ENCODE measurements at places on chromosomes 13 and 19.

DNA sequence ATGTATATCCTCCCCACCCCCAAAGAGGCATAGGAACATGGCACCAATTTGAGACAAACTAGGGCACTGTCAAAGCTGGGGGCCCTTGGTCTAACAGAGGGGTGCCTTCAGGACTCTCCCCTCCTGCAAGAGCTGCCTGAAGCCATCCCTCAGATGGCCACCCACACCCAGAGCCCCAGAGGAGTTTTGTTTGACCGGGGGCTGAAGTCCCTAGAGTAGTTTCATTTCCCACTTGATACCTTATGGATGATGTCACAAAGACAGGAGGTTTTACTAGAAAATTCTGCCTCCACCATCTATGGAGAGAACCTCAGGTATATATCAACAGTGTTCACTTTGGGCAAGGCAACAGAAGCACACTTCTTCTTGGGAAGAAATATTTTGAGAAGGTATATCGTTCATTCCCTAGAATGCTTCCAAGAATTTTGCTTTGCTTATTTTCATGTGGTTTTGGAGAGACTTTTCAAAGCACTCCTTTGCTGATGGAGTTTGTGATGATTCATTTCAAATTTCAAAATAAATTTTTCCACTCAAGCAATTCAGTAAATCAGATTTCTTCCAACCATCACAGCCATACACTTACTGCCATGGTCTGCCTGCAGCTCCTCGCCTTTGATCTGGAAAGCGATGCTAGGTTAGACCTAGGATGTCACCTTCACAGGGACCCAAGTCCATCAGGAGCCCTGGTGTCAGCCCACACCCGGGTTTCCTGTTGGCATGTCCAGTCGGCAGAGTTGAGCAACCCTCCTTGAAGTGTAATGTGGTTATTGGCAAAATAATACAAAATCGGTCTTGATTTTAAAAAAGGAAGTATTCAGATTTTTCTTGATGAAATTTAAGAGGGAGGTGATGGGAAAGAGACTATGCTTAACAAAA, 207.0 kb downstream of the SHISA2 start:
- no peak for DNase-seq

GRCh38 chr13:80862456-80862855, 521.5 kb upstream of the SPRY2 start:
- no peak for DNase-seq

DNA sequence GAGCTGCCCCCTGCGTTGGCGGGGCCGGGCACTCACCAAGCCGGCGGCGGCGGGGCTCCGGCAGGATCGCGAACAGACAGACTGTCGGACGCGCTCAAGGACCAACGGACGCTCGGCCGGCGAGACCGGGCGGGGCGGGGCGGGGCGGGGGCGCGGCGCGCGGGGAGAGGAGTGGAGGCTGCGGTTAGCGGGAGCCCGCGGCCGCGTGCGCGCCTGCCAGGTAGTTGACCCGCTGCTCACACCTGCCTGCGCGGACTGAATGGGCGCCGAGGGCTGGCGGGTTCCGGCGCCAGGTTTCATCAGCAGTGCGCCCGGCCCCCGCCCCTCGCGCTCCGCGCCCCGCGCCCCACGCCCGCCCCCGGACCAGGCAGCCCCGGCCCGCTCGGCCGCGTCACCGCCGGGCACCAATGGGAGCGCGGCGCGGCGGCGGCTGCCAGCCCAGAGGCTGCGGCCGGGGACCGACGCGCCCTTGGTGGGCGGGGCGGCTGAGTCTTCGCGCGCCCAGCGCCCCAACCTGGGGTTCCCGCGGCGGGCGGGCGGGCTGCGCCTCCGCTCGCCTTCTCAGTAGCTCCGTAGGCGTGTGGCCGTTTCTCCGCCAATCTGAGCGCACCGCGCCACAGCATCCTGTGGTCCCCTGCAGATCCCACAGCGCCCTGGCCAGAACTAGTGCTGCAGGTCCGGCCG, at the start of gene SLC7A1:
Gene SLC7A1, minus strand, starts transcription at position 309 of the 684 bp plus-strand sequence. CDS start 59,500 bp downstream, outside the sequence.
- DNase-seq = peak; percentile 90

DNA sequence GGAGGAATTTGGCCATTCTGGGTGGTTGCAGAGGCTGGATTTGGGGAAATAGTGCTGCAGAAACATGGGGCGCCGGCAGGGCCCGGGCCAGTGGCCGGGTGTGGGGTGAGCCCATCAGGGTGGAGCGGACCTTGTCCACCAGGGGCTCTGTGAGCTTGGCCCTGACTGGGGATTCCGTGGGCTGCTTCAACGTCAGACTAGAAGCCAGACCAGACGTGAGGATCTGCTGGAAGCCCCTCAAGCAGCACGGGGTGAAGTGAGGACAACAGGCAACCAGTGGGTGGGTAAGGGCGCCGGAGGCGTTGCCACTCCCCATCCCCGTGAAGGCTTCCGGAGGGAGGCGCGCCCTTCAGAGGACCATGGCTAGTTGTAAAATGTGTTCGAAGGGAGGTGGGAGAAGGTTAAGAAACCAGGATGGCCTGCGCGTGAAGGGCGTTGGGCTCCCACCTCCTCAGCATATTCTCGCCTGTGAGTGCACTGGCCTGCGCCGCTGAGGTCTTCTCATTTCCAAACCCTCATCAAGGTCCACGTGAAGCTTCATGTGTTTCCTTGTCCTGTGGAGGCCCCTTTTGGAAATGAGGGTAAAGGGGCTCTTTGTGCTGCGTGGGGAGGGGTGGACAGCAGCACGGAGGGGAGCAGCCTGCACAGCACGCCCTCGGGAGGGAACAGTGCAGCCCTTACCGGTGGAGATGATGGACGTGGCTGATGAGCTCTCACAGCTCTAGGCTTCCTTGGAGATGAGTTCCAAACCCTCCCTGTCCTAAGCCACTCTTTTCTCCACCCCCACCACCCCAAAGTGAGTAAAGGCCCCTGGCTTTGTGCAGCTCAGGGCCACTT, 8.3 kb downstream of the TEX29 start:
- DNase-seq = no peak

- no peak for DNase-seq
These were observed 628.8 kb downstream of the SLITRK6 start for GRCh38 chr13:85170372-85170771.

DNA sequence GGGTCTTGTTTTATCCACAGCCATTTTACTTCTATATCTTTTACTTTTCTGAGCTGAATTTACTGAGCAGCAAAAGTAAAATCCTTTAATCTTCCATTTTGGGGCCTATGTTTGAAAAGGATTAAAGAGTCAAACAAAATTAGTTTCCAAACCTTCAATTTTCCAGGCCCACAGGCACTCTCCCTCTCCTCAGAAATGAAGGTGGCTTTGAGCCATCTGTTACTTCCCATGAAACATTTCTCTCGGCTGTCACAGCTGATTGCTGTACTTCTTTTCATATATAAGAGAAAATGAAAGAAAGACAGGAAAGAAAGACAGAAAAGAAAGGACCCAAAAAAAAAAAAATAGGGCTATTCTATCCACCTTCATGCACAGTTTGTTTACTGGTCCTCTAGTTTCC, 194.9 kb downstream of the LACC1 start:
- DNase-seq = no peak

DNA sequence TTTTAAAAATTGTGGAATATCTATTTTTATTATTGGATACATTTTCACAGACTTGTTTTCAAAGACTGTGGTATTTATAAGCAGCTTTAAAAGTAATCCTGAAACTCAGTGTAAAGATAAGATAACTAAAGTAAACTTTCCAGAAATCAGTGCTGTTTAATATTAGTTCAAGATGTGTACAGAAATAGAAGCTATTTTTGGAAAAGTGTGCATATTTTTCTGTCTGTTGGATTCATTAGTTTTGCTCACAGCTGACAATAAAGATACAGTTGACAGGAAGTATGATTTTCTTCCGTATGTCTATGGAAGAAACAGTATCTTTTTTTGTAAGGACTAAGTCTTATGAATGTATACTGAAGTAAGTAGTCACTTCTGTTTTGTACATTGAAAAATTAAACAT, 85.9 kb downstream of the GJA3 start:
- no peak for DNase-seq

DNA sequence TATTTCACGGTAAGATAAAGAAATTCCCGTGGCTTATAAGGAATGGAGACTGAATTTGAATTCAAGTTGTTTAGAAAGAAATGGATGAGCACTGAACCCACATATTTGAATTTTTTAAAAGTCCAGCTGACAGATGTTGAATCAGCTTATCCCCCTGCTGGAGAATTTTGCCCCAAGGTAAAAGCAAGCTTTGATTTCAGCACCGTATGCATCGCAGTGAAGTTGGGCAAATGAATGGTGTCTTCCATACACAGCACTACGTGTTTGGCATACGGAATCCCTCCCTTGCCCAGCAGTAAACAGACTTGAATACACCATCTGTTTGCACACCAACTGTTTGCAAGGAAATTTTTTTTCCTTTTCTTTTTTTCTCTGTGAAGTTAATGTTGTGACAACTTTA, 77.5 kb upstream of the PEG3 start:
- no peak for DNase-seq

DNA sequence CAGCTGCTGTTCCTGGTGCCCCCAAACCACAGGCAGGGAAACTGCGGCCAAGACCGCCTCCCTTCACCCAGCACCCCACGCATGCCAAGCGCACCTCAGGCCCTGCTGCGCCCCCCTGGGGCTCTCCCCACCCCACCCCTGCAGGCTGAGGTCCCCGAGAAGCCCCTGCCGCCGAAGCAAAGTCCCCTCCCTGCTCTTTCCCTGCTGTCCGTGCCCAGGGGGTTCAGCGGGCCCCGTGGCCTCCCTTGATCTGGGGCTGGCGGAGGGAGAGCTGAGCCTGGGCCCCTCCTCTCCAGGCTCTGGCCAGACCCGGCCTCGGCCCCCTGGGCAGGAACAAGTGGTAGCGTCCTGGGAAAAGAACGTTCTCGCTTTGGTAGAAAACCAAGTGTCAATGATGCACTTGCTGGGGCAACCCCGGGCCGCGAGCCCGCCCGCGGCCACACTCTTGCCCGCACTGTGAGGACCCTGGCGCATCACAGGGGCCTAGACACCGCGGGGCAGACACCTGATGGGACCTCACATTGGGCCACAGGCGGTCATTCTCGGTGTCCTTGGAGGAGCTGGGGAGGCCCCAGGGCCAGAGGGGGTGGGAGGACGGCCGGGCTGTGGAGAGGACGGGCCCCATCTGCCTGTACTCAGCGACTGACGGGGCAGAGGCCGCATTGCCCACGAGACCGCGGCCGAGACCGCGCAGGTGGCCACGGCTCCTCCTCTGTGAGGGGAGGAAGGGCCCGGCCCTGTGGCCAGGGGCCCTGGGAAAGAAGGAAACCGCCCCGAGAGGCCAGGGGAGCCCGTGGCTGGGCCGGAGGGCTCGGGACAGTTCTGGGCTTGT, 29.0 kb downstream of the GPX4 start:
- no peak for DNase-seq

DNA sequence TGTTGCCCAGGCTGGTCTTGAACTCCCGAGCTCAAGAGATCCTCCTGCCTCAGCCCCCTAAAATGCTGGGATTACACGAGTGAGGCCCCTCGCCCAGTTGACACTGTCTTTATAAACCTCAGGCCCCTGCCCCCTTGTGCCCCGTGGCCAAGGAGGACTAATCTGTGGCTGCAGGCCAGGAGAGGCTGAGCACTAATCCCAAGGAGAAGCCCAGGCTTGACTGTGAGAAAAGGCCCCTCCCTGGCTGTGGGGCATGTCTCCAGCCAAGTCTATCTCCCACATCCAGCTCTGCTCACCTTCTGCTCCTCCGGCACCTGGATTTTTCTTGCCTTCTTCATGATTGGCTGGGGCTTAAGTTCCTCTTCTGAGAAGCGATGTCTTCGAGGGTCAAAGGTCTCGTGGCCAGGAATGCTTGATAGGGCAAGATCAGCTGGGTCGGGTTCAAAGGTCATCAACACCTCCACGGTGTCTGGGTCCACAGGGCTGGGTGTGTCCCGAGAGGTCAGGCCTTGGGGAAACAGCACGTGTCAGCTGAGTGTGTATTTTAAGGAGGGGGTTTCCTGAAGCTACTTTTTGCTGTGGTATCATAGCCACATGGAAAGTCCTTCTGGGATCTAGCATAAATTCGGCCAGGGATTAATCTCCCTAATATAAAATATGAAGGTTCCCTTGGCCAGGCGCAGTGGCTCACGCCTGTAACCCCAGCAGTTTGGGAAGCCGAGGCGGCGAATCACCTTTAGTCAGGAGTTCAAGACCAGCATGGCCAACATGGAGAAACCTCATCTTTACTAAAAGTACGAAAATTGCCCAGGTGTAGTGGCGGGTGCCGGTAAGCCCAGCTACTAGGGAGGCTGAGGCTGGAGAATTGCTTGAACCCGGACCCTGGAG, 3.8 kb downstream of the DBP start:
- DNase-seq = no peak

- DNase-seq = no peak
These were observed 126.6 kb upstream of the UFM1 start for GRCh38 chr13:38223089-38223488.

- no peak for DNase-seq
These were observed 39.2 kb upstream of the FGF14 start for GRCh38 chr13:102441085-102441484.

DNA sequence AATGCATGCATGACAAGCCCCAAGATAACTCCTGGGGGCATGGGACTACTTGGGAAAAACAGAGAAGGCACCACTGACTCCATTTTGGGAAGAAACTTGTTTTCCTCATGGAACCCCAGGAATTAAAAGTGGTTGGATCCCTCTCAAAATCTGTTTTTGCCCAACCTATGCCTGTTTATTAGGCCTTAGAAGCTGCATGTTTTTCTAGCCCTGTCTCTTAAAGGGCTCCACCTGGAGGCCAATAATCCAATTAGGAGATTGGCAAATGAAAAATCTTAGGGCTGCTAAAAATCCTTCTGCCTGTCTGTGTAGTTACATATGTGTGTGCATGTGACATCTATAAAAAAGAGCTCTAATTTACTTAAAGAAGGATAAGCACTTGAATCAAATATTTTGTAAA, 26.9 kb downstream of the MED4 start:
- DNase-seq = no peak

DNA sequence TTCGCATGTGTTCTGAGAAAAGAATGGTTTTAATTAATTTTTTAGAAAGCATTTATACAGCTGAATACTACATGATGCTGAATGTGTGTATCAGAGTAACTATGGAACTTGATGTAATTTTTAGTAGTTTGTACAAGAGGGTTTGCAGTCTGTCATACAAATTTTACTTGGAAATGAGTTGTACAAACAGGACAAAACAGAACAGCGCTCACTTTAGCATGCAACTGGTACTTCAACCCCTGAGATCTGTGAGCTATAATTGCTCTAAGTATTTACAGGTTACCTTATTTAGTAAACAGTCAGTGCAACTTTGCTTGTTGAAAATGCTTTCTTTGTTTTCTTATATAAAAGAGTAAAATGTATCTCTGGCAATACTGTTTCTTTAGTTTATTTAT, 706 bp downstream of the TNFRSF19 start:
- peak; percentile 84 for DNase-seq

DNA sequence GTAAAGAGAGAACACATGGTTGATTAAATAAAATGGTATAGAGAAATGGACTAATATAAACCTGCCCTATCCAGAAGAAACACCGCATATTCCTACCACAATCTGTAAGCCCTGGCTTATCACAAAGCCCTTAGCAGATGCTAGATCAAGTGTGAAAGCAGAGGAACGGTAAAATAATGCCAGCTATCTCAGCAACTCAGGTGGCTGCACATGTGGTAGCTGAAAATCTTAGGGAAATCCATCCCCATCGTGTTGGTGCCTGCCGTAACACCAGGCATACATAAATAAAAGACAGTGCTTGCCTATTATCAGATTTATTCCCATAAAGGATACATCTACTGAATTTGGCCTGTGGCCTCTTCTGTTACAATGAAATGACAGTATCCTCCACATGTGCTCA, 304.1 kb upstream of the MAB21L1 start:
- DNase-seq = no peak

GRCh38 chr19:53865523-53865917, 2.2 kb upstream of the MYADM start:
- DNase-seq = no peak

GRCh38 chr19:11576227-11576626, 1.2 kb downstream of the ACP5 start:
- DNase-seq = no peak

GRCh38 chr19:45884682-45885555, 1.0 kb downstream of the IRF2BP1 start:
- no peak for DNase-seq

Data from kidney (tissue), 22 donors.